ENCODE measurements at places on chromosomes 7 and 10.

DNA sequence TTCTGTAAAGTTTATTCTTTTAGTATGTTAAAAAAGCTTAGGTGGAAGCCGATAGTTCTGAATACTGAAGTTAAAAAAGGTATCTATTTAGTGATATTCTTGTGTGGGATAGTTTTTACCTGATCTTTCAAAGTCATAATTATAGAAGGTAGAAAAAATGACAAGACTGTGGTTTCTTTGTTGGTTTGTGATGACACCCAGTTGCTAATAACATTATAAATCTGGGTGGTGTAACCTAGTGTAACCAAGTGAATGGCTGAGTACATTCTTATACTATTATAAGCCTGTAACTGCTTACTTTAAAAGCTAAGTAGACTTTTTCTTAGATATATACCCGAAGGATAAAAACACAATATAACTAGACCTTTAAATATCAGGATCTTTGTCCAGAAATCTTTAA is 2.3 kb downstream of the CDK13 start:
- no peak for DNase-seq

GRCh38 chr10:6135039-6135438 is 46.2 kb downstream of the RBM17 start:
- no peak for DNase-seq

DNA sequence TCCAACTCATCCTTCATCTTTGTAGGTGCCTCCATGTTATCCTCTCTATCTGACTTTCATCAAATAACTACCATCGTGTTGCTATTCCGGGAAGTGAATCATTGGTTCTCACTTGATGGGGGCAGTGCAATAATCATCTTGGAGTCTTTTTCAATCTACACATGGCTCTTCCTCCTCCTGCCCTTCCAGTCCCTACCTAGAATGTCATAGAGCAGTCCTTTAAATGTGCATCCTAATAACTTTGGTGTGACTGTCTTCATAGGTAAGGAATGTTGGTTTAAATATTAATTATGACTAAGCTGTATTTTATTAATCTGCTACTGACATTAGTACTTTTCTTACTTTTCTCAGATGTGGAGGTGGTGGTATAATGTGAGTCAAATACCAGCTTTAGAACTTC is 8.4 kb upstream of the CDK14 start:
- no peak for DNase-seq

- peak; percentile 78 for DNase-seq
Observed at GRCh38 chr7:75866489-75867389, 12.1 kb upstream of the RHBDD2 start.

GRCh38 chr10:125491381-125491780 is 191.6 kb downstream of the TEX36 start:
- no peak for DNase-seq

- peak; percentile 71 for DNase-seq
Observed at GRCh38 chr10:80324086-80324485, 32.5 kb downstream of the DYDC1 start.

DNA sequence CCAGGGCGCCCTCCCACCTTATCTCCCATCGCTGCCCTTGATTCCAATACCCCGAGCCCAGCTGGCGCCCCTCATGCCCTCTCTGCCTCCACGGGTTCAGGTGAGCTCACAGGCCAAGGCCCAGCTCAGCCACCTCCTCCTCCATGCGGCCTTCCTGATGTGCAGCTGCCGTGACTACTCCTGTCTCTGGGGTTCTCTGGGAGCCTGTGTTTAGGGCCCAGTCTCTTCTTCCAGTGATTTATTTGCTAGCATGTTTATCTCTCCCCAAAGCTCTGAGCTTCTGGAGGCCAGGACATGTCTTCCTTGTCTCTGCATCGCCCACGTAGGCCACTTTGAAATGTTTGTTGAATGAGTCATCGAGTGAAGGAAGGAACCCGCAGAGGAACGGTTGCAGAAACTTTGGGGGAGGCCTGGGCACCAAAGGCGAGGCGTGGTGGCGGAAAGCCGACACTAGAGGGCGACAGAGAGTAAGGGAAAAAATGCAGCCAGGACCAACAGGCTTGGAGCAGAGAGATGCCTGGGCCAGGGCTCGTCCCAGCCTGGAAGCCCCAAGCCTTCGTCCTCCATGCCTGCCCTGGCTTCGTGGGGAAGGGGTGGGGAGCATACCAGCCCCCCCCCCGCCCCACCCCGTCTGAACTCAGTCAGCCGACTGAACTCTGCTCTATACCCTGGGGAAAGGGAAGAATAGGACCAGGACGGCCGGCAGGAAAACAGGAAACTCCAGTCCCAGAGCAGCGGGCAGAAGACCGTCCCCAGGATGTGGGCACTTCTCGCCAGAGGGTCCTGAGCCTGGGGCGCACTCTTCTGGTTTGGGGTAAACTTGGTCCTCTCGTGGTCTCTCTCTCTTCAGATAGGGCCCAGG is 10.9 kb upstream of the HSPB1 start:
- peak; percentile 96 for DNase-seq

DNA sequence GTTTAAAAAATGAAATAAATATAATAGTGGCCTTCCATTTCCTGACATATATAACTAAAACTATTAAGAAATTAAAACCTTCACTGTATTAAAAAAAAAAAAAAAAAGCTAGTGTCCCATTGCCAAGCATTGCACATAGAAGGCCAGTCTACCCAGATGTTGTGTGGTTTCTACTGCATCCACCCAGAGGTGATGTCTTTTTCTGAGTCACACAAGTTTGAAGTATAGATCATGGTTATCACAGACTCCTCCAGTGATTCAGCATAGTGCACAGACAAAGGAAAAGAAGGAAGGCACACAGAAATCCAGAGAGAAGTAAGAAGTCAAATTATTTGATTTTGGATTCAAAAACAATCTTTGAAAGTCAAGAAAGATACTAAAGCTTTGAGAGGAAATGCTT is 429.0 kb downstream of the ETV1 start:
- no peak for DNase-seq

DNA sequence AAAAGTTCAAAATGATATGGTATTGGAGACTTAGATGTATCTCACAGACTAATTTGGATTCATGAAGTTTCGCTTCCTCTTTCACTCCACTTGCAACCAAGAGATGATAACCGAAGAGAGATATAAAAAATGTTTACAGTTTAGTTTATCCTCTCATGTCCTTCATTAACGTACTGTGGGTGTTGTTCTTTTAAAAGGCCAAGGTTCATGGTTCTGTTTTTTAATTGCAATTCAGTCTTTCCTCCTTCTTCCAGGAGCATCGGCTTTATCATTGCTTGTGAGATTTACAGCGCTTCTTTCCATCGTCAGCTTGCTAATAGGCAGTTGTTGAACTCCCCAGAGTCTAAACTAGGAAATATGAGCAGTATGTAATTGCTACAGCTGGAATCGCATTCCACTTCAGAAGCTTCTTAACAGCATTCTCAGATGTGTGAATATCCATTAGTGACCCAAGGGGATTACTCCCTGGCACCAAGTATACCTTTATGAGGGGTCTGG is 75.9 kb upstream of the HGF start:
- DNase-seq: peak; percentile 83
